ENCODE measurements at places on chromosomes 3 and 15. TPM values are rescaled to one million over a fixed set of nuclear protein-coding genes. Genes with fewer than 3 reads are reported as not detected.

DNA sequence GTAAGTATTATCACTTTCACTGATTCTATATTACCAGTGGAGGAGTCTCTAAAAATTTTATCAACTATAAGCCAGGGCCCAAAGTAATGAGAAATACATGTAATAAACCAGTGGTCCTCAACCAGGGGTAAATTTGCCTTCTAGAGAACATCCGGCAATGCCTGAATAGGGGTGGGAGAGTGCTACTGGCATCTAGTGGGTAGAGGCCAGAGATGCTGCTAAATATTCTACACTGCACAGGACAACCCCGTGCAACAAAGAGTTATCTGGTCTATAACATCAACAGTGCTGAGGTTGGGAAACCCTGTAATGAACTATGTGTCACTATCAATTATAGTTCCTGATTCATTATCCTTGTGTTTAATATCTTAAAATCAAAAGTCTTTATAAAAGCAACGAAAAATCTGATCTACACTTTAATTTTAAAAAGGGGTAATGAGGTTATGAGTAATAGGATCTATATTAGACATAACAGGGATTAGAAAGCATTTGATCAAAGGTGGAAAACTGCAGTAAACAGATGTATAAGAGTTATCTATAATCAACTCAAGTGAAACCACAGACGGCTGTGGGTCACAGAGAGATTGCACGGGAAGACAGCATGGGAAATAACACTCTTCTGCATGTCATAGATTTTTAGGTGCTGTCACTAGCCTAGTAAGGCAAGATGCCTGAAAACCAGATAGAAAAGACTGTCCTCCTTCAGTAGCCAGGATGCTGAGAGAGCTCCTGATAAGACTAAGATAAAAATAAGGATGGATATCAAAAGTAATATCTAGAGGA, 2.0 kb downstream of the LYSMD2 start:
- no peak overlapping the region for H3K4me3 ChIP-seq
- no peak for DNase-seq
- H3K36me3 ChIP-seq, result no peaks in the 10 kb centered on the region
- H3K27me3 ChIP-seq, result peaks cover 7% of the 10 kb centered on the region

- DNase-seq, result peak; percentile 64
- peaks cover 37% of the 10 kb centered on the region for H3K36me3 ChIP-seq
- peak overlapping the region; percentile 86 for H3K4me3 ChIP-seq
- H3K4me1 ChIP-seq, result 0 out of 2 replicates have a peak, but pooled peaks cover 2% of the 10 kb centered on the region
- no peaks in the 10 kb centered on the region for H3K27me3 ChIP-seq
These were observed 1.4 kb downstream of the ST6GAL1 start for GRCh38 chr3:186931532-186932280.

The POU1F1 gene
- not detected for total RNA-seq

GRCh38 chr15:88256279-88257230, at the start of gene NTRK3:
Gene NTRK3 (minus strand): TSS chr15:88256739. CDS start chr15:88256153, 586 bp downstream.
- H3K4me3 ChIP-seq, result peak within 1 kb of the TSS; percentile 83
- no peaks in the 10 kb centered on the region for H3K36me3 ChIP-seq
- DNase-seq, result peak; percentile 64
- H3K27ac ChIP-seq, result no peak within 1 kb of the TSS
- H3K27me3 ChIP-seq, result peaks cover 24% of the 10 kb centered on the region
- no peaks in the 10 kb centered on the region for H3K4me1 ChIP-seq

DNA sequence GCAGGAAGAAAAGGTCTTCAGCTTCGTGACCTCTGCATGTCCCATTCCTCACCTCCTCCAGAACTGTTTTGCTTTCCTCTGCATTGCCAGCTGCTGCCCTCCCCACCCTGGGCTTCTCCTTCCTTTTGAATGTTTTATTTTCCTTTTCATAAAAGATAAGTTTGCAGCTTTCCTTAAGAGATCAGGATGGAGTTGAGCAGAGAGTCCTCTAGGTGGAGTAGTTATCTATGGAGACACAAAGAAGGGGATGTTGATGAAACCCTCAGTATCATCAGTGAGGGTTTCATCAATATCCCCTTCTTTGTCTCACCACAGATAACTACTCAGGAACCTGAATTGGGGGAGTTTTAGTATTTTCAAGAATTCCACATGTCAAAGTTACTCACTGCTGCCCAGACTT, 19.0 kb upstream of the SLC25A36 start:
- no peak overlapping the region for H3K27ac ChIP-seq
- H3K4me1 ChIP-seq, result no peaks in the 10 kb centered on the region
- no peak for DNase-seq

The CFAP100 gene
- total RNA-seq, result 0.44 TPM

The COL6A5 gene
- total RNA-seq, result 0.04 TPM

DNA sequence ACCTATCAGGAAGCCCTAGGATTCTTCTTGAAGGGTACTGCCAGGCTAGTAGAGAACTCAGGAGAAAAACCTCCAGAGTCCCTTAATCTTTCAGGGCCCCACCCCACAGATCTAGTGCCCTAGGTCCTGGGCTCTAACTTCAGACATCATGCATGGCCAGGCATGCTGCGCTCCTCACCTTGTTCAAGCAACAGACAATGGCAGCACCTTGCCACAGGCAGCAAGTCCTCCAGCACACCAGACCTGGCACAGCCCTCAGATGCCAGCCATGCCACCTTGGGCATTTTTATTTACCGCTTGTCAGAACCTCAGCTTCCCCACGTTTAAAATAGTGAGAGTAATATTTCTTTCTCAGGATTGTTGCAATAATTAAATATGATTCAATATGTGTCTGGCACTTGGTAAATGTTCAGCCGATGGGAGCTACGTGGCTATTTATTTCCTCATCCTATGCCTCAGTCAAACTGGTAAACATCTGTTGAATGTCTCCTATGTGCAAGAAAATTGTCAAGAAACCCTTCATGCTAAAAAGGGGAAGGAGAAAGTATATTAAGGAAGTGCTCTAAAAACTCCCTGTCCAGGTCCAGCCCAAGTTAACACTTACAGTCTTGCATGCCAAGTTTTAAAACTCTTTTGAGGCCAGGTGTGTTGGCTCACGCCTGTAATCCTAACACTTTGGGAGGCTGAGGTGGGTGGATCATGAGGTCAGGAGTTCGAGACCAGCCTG, 14.5 kb upstream of the CCR1 start:
- H3K4me3 ChIP-seq, result no peak overlapping the region
- no peak overlapping the region for H3K27ac ChIP-seq
- no peak for DNase-seq
- no peaks in the 10 kb centered on the region for H3K27me3 ChIP-seq

- DNase-seq, result no peak
- H3K4me1 ChIP-seq, result no peaks in the 10 kb centered on the region
- no peak overlapping the region for H3K27ac ChIP-seq
These were observed 28.6 kb downstream of the COL6A5 start for GRCh38 chr3:130374033-130374432.

The SLCO3A1 gene
- 12.1 TPM for total RNA-seq

DNA sequence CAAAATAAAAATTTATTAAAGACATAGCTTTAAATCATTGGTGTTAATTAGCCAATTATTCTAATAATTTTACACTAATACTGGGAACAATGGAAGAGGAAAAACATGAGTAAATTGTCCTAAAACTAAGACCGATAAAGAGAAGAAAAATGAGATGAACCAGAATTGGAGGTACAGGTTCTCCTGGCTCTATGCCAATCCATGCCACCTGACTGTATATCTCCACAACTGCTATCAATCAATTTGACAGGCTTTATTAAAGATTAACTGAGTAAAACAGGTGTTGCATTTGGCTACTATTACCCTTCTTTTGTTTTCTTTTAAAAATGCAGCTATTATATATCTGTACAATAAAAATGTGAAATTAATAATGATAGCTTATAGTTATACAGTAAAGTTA, 850.0 kb downstream of the CADM2 start:
- no peak overlapping the region for H3K27ac ChIP-seq
- H3K27me3 ChIP-seq, result no peaks in the 10 kb centered on the region
- H3K4me3 ChIP-seq, result no peak overlapping the region
- no peaks in the 10 kb centered on the region for H3K36me3 ChIP-seq

- H3K27ac ChIP-seq, result no peak overlapping the region
- H3K4me1 ChIP-seq, result peaks cover 10% of the 10 kb centered on the region
- no peaks in the 10 kb centered on the region for H3K36me3 ChIP-seq
These were observed 359.6 kb downstream of the SHQ1 start for GRCh38 chr3:72488738-72489035.

- no peak overlapping the region for H3K4me3 ChIP-seq
- DNase-seq, result no peak
- H3K36me3 ChIP-seq, result peaks cover 5% of the 10 kb centered on the region
- H3K4me1 ChIP-seq, result peaks cover 7% of the 10 kb centered on the region
- no peaks in the 10 kb centered on the region for H3K27me3 ChIP-seq
These were observed 260.1 kb downstream of the UACA start for GRCh38 chr15:70503073-70503745.

GRCh38 chr15:87477737-87478686, 778.5 kb downstream of the NTRK3 start:
- no peak overlapping the region for H3K27ac ChIP-seq
- H3K36me3 ChIP-seq, result no peaks in the 10 kb centered on the region
- peak; percentile 31 for DNase-seq
- no peaks in the 10 kb centered on the region for H3K4me1 ChIP-seq
- no peak overlapping the region for H3K4me3 ChIP-seq
- H3K27me3 ChIP-seq, result no peaks in the 10 kb centered on the region

- DNase-seq, result no peak
- H3K27me3 ChIP-seq, result no peaks in the 10 kb centered on the region
- peaks cover 22% of the 10 kb centered on the region for H3K36me3 ChIP-seq
- no peaks in the 10 kb centered on the region for H3K4me1 ChIP-seq
- H3K27ac ChIP-seq, result no peak overlapping the region
- H3K4me3 ChIP-seq, result no peak overlapping the region
These were observed 8.9 kb upstream of the PAK6 start for GRCh38 chr15:40229956-40230355.

The SLC2A2 gene
- total RNA-seq, result not detected

The CD276 gene
- total RNA-seq, result 133 TPM

GRCh38 chr3:184776916-184777315, 35.0 kb upstream of the VPS8 start:
- no peak for DNase-seq
- H3K27ac ChIP-seq, result no peak overlapping the region
- H3K36me3 ChIP-seq, result no peaks in the 10 kb centered on the region
- H3K27me3 ChIP-seq, result no peaks in the 10 kb centered on the region
- H3K4me1 ChIP-seq, result no peaks in the 10 kb centered on the region

DNA sequence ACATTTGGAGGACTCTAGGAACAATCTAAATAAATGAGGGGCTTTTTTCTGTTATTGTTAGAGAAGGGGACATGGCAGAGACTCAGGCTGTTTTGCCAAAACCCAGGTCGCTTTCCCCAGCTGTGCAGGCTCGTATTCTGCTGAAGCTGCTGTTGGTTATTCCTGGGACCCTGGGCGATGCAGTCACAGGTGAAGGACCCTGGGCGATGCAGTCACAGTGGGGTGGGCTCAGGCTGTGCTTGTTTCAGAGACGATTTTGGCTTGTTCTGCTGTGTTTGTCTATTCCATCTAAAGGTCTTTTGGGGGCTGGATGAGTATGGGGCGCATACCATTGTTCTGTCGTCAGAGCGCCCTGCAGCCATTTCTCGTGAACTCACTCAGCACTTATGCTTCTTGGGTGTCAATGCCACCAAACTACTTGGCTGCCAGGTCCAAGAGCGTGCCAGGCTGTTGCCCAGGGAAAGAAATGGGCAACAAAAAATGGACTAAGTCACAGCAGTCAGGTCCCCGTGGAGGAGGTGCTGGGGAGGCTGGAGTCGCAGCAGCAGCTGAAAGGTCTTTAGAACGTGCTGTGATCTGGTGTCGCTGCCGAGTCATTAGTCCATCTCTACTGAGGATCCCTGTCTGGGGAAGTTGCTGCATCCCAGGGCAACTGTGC, 151.4 kb downstream of the CHDH start:
- no peaks in the 10 kb centered on the region for H3K4me1 ChIP-seq
- H3K27ac ChIP-seq, result no peak overlapping the region
- no peak for DNase-seq
- no peak overlapping the region for H3K4me3 ChIP-seq

The CPOX gene
- 24.7 TPM for total RNA-seq

GRCh38 chr15:31274496-31275330, 51.9 kb upstream of the KLF13 start:
- H3K27ac ChIP-seq, result no peak overlapping the region
- H3K36me3 ChIP-seq, result no peaks in the 10 kb centered on the region
- no peak overlapping the region for H3K4me3 ChIP-seq

DNA sequence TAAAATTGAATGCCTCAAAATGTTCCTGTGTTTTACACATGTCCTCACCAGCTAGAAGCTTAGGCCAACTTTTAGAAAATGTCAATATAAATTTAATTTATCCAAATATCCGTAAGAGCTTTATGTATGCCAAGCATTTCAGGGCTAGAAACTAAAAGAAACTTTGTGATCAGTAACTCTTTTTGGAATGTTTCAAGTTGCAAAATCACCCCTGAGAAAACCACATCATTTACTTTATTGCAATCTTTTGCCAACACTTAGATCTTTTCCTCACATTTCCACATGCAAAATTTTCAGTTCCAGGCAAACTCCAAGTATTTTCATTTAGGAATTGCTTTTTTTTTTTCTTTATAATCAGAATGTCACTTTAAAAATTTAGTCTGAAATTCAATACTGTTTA, 20.1 kb upstream of the IGF1R start:
- no peaks in the 10 kb centered on the region for H3K4me1 ChIP-seq
- DNase-seq, result no peak
- no peak overlapping the region for H3K27ac ChIP-seq

DNA sequence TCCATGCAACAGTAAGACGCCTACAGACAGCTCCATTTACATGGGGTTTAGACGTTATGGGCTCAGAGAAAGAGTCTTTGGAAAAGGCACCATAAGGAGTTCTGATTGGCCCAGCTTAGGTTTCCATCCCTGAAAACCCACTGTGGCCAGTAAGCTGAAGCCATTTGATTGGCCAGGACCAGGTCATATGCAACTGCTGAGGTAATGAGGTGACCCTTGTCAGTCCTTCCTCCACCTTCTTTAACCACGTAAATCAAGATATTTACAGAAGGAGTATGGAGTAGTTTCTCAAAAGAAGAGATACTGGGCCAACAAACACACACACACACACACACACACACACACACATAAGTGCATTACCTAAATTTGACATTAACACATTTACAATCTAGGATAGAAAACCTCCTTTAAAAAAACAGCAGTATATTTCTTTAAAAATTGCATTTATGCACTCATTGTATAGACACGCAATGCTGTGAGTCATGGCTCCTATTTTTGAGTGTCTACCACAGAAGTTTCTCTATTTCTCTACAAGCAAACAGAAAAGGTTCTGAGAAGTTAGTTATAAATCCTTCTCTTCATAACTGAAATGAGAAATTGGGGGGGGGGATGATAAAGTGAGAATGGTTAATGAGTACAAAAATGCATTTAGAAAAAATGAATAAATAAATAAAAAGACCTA, 16.3 kb upstream of the MB21D2 start:
- H3K27ac ChIP-seq, result no peak overlapping the region
- no peaks in the 10 kb centered on the region for H3K4me1 ChIP-seq
- no peaks in the 10 kb centered on the region for H3K36me3 ChIP-seq
- H3K27me3 ChIP-seq, result no peaks in the 10 kb centered on the region

The SPINT1 gene
- total RNA-seq, result 129 TPM

DNA sequence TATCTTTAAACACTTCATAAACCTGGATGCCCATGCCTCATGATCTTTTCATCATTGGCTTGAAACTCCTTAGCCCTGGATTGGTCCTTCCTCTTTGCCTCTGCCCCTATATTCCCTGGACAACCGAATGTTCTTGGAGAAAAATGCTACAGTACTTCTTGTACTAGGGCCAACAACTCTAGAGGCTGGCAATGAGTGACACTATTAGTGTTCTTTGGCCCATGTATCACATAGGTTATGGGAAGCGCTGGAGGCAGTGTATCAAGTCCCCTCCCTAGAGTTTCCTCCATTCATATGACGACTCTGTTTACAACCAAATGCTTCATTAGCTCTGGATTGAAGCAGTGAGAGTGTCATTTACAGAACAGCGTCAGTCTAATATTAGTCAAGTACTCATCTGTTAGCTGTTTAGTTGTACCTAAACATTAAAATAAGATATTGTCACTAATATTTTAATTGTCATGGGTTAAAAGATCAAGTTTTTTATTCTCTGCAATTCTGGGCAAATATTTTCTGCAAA, 66.4 kb upstream of the MYO5C start:
- H3K27ac ChIP-seq, result no peak overlapping the region
- H3K4me1 ChIP-seq, result no peaks in the 10 kb centered on the region
- DNase-seq, result no peak
- H3K27me3 ChIP-seq, result no peaks in the 10 kb centered on the region

All from H9 (cell line).